ENCODE measurements at places on chromosomes 3 and 15.

- no peak for DNase-seq
Measured at GRCh38 chr3:134552784-134553183, 66.9 kb downstream of the CEP63 start.

DNA sequence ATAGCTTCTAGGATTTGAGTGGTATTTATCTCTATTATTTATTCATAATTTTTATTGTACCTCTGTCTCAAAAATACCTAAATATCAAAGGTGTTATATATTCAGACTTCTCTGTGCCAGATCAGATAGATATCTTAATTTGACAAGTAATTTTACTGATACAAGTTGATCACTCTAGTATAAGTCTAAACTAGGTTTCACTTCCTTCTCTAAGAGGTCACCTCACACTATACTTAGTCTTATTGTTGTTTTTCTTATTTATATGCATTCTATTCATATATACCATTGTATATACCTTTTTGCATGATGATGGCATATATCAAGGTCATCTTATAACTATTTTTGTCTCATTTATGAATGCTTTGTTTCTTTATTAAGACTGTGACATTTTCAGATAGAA is 26.4 kb upstream of the HGD start:
- no peak for DNase-seq

DNA sequence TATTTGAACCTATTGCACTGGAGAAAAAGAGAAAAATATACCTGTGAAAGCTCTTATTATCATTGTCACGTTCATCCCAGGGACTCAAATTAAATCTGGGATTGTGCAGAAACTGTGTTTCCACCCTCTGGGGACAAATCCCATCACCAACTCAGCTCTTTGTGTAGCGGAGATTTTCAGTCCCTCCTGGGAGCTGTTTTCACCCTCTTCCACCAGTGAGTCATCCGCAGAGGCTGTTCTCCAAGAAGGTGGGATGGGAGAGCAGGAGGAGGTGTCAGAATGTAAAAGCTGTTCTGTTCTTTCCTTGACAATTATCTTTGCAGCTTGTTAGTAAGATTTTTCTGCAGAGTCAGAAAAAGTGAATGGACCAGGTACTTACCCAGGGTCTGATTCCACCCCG is 28.0 kb downstream of the SV2B start:
- DNase-seq = no peak

DNA sequence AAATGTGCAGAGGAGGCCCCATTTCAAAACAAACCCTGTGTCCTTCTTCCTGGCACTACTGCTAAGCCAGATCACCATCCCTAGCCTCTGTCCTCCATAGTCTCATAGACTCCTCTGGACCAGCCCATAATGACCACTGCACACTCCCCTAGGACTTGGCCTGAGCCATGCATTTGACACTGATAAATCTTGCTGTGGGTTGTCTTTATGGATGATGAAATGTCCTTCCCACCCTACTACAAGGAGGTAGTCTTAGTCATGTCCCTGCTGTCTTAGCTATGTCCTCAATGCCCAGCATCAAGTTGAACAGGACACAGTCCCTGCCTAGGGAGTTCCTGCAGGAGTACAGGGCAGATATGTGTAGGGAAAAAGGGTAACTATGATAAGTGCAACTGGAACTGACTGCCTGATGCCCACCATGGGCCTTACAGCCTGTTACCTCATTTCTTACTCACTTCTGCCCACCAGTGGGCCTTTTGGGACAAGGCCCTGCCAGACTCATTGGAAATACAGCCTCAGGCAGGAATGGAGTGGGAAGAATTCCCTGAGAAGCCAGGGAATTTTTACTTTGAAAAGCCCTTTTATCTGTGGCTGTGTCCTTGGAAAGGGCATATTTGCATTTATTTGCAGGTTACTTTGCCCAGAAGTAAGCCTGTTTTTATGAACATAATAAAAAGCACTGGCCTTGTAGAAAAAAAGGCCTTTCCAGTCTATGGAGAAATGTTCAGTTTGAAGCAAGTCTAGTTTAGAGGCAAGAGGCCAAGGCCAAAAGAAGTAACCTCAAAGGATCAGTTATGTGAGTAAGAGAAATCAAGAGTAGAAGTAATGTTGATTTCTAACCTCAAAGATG is 199.6 kb upstream of the EIF1B start:
- DNase-seq = no peak

DNA sequence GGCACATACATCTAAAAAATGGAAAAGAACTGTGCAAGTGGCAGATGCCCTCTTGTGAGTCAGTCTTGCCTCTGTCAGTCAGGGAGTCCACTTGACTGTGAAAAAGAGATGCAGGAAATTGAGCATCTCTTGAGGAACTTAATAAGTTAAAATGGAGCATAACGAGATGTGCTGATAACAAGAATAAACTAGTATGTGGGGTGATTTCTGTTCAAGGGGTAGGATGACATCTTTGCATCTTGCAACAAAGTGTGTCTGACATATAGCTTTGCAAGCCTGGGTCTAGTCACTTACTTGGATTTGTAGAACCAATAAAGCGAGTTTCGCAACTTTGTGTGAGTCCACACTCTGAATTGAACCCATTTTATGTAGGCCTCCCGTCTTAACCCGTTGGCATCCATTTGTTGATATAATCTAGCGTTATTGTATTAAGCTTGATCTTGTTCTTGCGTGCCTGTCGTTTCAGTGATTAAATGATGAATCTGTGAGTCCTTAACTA is 2.2 kb downstream of the USP3 start:
- DNase-seq = peak; percentile 69

- peak; percentile 68 for DNase-seq
Measured at GRCh38 chr3:140863580-140864009, 78.0 kb upstream of the SLC25A36 start.

- no peak for DNase-seq
Measured at GRCh38 chr15:39323157-39323556, 257.7 kb upstream of the THBS1 start.

DNA sequence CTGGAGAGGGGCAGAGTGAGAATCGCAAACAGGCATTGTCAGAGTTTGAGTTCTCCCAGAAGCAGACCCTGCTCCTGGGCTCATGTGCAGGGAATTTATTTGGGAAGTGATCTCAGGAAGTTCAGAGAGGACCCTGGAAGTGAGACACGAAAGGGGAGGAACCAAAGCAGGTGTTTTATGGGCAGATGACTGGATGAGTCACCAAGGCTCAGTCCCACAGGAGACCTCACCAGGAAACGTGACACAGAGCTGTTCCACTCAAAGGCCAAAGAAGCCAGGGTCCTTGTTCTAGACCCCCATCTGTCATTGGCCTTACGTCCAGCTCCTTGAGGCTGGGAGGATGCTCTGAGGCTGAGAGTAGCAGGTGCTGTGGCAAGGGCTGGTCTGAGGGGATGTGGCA is 43.4 kb upstream of the SEC22A start:
- DNase-seq = peak; percentile 67

GRCh38 chr3:186169379-186169778 is 60.5 kb upstream of the ETV5 start:
- DNase-seq = no peak

GRCh38 chr3:151923901-151924300 is 50.5 kb downstream of the SUCNR1 start:
- DNase-seq = peak; percentile 77

DNA sequence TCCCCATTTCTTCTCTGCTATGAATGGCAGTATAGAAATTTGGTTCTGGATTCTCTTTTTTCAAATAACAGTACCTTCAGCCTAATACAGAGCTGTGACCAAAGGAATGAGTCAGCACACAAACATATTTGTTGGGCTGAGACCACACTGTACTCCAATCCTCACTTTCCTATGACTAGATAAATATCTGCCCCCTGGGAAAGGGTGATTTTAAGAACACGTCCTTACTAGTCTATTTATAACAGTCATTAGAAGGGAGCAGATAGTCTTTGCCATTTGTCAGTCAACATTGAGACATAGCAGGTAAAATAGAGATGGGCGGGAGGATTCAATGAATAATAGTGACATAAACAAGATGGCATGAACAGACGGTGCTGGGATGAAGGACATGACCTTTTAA is 461.3 kb downstream of the MCTP2 start:
- DNase-seq = no peak

DNA sequence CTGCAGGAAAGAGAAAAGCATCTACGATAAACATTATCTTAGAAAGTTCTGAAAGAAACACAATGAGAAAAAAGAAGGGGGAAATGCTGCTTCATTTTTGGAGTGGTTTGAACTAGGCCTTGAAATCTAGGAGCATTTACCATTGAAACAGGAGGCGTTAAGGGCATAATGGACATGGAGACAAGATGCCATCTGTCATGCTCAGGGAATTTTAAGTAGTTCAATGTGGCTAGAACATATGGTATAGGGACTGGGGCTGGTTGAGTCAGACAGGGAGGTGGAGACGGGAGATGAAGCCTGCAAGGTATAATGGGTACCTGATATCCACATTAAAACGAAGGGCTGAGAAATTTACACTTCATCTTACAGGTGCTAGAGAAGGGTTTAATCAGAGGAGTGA is 10.4 kb upstream of the PLAAT1 start:
- no peak for DNase-seq

GRCh38 chr3:189967254-189967865 is 153.3 kb downstream of the P3H2 start:
- DNase-seq = peak; percentile 85

DNA sequence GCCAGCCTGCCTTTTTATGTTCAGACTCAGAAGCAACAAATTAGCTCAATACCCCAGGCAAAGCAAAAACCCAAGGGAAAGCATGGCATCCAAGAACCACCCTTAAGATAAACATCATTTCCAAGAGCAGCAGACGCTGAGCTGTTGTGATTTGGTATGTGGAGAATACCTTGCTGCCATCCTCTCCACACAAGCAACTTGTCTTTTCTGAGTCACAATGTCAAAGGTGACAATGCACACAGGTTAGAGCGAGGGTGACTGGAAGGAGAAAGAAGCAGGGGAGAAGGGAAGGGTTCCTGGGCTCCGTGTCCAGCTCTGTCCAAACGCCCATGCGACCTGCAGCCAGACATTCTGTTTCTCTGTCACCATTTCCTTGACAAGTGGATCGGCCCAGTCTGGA is 6.0 kb downstream of the PCSK6 start:
- DNase-seq = peak; percentile 19

DNA sequence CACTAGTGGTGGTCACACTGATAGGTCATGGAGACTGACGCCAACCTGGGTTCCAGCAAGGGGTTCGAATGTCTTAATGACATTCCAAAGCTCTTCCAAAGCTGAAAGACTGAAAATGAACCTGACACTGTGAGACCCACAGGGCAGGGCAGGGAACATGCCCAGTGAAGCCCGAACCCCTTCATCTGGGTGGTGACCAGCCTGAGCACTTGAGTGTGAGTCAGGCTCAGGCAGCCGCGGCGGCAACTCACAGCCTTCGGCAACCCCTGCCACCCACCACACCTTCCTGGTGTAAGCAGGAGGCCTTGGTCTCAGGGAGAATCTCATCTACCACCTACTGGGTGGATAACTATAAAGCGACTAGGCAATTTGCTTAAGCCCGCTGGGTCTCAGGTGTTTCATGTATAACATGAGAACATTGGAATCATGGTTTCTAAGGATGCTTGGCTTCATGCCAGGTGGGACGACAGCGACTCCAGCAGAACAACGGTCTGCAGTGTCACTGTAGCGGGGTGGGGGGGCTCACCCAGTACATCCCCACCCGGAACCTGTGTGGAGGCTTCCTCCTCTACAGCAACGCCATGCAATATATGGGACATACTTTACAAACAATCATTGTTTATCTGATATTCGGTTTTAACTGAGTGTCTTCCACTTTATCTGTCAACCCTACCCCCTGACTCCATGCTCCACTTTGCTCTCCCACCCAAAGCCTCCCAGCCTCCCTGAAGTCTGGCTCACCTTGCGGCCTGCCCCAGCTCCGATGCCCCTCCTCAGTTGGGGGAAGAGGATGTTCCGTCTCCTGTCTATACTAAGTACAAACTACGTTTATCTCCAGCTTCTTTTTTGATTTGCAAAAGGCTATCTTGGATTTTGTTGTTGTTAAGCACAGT is 125.0 kb upstream of the MEF2A start:
- DNase-seq = no peak

GRCh38 chr15:98955331-98955730 is 52.3 kb downstream of the PGPEP1L start:
- DNase-seq = no peak

DNA sequence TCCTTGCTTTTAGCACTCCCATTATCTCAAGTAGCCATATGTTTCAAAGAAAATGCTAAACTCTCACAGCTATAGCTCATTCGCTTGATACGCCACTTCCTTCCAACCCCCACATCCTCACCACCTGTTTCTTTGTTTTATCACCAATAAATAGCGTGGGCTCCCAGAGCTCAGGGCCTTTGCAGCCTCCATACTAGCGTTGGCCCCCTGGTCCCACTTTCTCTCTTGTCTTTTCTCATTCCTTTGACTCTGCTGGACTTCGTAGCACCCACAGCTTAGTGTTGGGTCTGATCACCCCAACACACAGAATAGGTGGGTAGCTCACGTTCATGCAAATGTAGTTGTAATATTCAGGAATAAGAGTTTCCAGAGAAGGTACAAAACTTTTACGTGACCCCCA is 4.1 kb upstream of the GPD1L start:
- DNase-seq = no peak

- peak; percentile 91 for DNase-seq
Measured at GRCh38 chr3:127961963-127962362, 46.9 kb downstream of the KBTBD12 start.

- no peak for DNase-seq
Measured at GRCh38 chr15:70197945-70198361, 100.2 kb upstream of the TLE3 start.

GRCh38 chr3:94293793-94294195 is 230.9 kb downstream of the NSUN3 start:
- peak; percentile 26 for DNase-seq

GRCh38 chr15:87155771-87156170 is 1076.1 kb downstream of the AGBL1 start:
- DNase-seq = no peak

DNA sequence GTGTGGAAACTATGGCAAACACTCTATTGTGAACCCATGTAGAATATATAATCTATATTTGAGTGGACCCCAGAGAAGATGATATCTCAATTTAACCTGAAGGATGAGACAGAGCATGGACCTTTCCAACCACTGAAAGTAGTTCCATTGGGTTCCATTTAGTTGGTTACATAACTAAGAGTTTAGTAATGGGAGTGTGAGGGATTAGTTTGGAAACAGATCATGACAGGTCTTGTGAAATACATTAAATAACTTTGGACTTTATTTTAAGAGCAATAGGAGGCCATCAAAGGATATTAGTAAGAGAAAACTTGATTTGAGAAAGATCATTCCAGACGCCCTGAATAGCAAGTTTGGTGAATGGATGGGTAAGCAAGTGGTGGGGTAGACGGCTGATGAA is 487.2 kb upstream of the ROBO2 start:
- no peak for DNase-seq

- DNase-seq = no peak
Measured at GRCh38 chr15:29259233-29259632, 10.4 kb downstream of the NSMCE3 start.

DNA sequence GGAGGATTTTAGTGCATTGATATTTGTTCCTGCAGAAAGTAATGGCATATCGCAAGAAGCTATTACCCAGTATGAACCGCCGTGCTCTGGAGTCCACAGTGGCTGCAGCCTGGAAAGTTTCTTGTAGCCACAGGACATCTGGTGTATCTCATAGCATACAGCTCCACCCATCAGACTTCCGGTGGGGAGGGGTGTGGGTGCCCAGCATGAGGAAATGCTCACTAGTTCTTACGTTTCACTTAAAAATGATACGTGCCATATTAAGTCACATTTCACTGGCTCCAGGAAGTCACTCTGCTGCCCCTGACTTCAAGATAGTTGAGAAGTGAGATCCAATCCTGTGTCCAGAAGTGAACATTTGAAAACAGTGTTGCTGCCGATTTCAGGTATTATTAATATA is 990.4 kb downstream of the GBE1 start:
- DNase-seq = peak; percentile 64

All from PC-3 (cell line).